ENCODE measurements at places on chromosomes 1 and 21. TPM values are rescaled to one million over a fixed set of nuclear protein-coding genes. Genes with fewer than 3 reads are reported as not detected.

DNA sequence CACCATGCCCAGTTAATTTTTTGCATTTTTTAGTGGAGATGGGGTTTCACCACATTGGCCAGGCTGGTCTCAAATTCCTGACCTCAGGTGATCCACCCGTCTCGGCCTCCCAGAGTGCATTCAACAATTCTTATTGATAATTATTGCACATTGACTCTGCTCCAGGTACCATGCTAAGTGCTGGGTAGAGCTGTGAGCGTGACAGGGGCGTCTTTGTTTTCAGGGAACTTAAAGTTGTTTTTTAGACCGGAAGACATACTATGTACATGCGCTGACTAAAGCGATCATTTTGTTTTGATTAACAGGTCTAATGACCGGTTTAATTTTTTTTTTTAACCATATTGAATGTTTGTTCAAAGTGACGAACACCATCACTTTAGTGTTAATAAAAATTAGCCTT is 4.0 kb downstream of the CD247 start:
- no peak for ATAC-seq

DNA sequence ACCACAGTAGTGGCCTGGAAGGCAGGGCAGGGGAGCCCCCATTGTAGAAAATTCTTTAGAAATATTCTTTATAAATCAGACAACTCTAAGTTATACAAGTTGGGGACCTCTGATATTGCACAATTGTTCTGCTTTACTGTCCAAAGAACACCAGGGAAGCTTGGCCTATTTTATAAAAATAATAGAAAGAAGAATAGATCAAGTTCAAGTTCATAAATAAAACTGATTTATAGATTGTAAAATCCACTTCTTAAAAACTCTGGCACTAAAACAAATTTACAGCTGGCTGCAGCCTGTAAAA is 55.0 kb upstream of the GALNT2 start:
- ATAC-seq: no peak

DNA sequence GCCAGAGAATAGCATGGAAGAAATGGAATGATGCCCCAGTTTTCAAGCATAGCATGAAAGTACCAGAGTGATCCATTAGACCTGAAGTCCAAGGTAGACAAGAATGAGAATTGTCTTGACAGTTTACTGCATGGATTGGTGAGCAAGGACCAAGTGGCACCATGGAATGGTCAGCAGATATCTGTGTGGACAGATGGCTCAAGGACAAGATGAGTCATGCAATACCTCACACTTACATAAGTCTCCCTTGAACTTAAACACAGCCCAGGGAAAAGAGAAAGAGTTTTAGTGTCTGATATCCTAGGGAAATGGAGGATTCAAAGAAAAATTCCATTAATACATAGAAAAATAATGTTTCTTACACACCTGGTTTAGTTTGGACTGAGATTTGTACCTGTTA is 195.2 kb downstream of the MRPL39 start:
- ATAC-seq: no peak

DNA sequence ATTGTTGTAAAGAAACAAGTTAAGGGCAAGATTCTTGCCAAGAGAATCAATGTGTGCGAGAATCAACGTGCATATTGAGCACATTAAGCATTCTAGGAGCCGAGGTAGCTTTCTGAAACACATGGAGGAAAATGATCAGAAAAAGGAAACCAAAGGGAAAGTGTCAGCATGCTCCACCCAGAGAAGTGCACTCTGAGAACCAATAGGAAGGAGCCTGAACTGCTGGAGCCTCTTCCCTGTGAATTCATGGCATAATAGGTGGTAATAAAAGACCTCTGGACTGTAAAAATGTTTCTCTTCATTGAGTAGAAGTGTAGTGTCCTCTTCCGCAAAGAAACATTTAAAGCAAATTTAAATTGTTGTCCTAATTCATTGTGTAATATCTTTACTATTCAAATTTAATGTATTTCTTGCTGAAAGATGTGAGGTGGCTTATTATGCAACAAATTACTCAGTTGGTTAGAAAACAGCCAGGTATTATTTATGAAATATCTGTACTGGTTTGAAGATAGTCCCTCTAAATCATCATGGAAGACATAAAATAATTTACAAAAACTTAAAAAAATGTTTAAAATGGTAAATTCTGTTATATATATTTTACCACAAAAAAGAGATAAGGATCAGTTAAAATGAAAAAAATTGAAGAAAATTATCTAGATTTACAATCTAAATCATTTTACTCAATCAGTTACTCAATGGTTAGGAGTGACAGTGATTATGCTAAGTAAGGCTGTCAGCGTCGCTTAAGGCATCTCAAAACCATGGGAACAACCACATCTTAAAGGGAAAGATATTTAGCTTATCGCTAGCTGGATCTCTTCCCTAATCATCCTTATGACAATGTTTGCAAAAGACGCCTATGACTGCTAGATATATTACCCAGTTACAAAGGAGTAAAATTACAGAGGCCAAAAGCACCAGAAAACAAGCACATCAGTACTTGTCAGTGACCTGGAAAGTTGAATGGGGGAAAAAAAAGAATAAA is 31.3 kb downstream of the NVL start:
- ATAC-seq: no peak

- ATAC-seq: no peak
Observed at GRCh38 chr1:62175568-62176179, 19.0 kb upstream of the L1TD1 start.

- no peak for ATAC-seq
Observed at GRCh38 chr1:205921570-205921909, 21.7 kb downstream of the SLC26A9 start.

DNA sequence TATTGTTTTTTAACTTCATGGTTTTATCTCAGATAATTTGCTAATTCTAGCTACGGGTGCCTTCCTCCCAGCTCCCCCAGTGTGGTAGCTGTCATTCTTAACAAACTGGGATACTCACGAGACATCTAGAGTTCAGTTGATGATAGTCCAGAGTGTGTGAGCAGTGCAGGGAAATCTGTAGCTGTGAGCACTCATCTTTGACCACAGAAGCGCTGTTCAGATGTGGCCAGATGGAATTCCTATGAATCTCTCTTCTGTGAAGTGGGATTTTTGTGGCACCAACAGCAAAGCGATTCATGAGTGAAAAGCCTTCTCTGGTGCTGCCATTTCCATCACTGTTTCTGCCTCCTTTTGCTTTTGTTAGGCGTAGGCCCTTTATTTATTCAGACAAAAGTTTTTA is 125.1 kb downstream of the NFIA start:
- no peak for ATAC-seq

- ATAC-seq: no peak
Observed at GRCh38 chr1:67558449-67559193, 126.4 kb upstream of the GADD45A start.

The KRTAP24-1 gene
- total RNA-seq: not detected

The HSPA6 gene
- total RNA-seq: 0.37 TPM

The AMY1A gene
- total RNA-seq: not detected

The C1orf226 gene
- total RNA-seq: not detected

The LZIC gene
- 28.4 TPM for total RNA-seq

The KCND3 gene
- total RNA-seq: not detected

The TDRD5 gene
- total RNA-seq: not detected

Data from activated T-helper 17 cell treated with anti-CD3 and anti-CD28 coated beads, Interleukin-2, amount 50 U/mL, for 72 hours (primary cell).